ENCODE measurements at places on chromosomes 4 and X. TPM values are rescaled to one million over a fixed set of nuclear protein-coding genes. Genes with fewer than 3 reads are reported as not detected.
A peak's percentile ranks its signal among the peaks of the same experiment; 100 is the strongest.

- no peak for DNase-seq
Measured at GRCh38 chr4:4848540-4848939, 10.9 kb upstream of the MSX1 start.

DNA sequence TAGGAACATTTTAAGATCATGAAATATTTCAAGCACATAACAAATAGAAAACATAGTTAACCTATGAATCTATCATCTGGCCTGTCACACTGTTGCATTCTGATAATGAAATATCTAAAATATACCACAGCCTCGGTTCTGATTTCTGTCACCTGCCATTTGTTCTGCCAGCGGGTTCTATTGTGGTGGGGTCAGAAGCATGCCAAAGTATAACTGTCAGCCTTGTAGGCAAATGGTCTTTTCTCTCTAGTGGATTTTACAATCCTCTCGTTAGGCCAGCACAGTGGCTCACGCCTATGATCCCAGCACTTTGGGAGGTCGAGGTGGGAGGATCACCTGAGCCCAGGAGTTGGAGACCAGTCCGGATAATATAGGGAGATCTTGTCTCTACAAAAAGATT lies 47.9 kb downstream of the HTRA3 start:
- DNase-seq = no peak

GRCh38 chr4:79288185-79288584 lies 37.7 kb downstream of the NAA11 start:
- no peak for DNase-seq

DNA sequence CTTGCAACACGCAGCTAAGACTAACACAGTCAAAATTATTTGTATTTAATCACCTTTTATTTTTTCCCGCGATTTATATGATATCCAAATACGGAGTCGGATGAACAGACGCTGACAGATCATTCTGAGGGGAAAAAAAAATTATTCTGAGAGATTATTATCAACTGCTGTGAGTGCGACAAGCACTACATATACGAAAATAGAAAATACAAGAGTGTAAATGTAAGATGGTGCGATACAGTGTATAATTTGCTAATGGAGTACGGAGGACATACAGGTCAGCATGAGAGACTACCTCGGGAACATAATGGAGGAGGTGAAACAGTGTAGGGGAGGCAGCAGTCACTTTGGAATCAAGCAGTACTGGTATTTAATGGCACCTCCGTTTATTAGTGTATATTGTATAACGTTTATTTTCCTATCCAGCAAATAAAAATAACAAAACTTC lies 2.8 kb upstream of the LIN54 start:
- DNase-seq = no peak

DNA sequence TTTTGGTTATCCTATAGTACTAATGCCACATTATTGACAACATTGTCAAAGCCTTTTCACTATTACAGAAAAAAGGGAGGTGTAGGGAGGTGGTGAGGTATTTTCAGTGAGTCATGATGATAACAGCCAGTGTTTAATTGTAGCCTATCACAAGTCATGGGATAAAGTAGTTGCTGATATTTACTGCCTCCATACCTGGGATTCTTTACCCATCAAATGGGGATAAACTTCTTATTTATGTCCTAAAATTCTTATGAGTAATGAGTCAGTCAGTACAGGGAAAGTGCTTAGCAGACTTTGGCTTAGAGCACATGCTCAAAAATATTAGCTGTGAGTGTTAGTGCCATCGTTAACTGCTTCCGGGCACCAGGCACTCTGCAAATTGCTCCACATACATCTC lies 25.7 kb downstream of the ADGRG2 start:
- no peak for DNase-seq

- no peak for DNase-seq
Measured at GRCh38 chr4:78325271-78326157, 226.1 kb upstream of the ANXA3 start.

GRCh38 chr4:70533211-70533610 lies 14.8 kb downstream of the AMTN start:
- no peak for DNase-seq

GRCh38 chr4:110615353-110616237 lies 7.3 kb downstream of the PITX2 start:
- no peak for DNase-seq

DNA sequence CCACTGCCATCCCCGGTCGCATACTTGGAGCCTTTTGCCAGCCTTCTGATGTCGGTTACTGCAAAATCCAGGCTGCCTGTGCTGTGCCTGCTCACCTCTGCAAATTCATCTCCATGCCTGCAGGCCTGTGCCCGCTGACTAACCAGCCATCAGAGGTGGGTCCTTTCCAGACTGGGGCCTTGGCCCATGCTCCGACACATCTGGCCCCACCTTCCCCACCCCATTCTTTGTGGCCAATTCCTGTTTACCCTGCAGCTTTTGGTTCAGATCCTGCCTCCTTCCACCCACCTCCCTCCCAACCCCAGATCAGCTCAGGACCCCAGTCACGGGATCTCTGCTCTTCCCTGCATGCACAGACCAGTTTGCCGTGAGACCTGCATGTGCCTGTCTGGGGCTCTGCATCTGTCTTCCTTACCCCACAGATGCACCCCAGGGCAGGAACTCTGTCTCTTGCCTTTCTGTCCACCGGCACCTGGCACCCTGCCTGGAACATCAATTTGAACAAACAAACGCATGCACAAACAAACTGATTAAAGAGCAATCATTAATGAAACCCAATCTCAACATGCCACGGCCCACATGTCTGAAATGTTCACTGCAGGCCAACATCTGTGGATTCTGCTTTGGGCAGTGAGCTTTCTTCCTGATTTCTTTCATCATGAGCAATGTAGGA lies 112.8 kb upstream of the PSAPL1 start:
- DNase-seq = no peak

DNA sequence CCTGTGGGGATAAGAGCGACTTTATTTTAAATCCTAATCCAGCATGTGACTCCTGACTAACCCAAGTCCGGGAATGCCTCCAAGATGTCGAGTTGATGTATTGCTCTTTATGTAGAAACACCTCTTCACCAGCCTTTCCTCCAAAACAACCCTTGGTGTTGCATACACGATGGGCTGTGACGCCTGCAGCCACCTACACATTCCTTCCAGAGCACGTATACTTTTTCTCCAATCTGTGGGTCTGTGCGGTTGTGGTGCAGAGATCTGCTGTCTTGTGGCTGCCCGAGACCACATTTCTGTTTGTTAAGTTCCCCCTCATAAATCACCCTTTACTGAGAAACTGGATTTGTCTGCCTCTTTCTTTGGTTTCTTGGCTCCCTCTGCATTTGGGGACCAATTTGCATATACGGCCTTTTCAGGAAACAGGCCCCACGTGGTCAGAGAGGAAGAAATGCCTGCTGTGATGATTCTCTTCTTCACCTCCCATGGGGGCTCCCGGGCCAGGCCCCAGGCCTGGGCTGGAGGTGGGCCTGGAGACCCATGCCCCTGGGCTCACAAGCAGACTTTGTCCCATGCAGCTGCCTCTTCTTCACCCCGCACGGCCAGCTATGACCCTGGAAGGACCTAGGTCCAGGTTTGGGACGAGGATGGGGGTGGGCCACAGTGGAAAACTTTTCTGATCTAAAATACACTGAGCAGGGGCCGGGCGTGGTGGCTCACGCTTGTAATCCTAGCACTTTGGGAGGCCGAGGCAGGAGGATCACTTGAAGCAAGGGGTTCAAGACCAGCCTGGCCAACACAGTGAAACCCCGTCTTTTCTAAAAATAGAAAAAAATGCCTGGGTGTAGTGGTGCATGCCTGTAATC lies 21.4 kb upstream of the AFAP1 start:
- peak; percentile 78 for DNase-seq

- no peak for DNase-seq
Measured at GRCh38 chrX:69618803-69619202, 2.9 kb downstream of the EDA start.

GRCh38 chrX:5155301-5155700 lies 1073.4 kb downstream of the NLGN4X start:
- DNase-seq = no peak

GRCh38 chr4:185341377-185341776 lies 54.3 kb downstream of the LRP2BP start:
- no peak for DNase-seq

DNA sequence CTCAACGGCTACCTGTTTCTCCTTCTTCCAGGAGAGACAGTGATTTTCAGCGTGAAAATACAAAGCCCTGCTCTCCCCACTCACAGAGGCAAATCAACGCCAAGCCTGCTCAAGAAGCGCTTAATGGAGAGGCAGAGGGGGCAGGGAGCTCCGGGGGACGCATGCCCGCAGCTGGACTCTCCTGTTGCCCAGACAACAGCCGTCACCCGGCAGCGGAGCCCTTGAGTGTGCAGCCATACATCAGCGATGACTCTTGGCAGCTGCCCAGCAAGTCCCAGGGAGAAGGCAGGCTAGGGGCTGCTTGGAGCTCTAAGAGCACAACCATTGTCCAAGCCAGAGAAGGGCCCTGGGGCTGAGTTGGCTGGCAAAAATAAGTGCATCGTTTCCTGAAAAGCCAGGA lies 71.0 kb upstream of the AFAP1 start:
- DNase-seq = no peak

GRCh38 chr4:184932343-184932742 lies 85.9 kb upstream of the HELT start:
- DNase-seq = no peak

GRCh38 chr4:105520819-105521790 lies 31.3 kb upstream of the ARHGEF38 start:
- no peak for DNase-seq

- DNase-seq = no peak
Measured at GRCh38 chrX:136034668-136035067, 49.4 kb downstream of the SLC9A6 start.

GRCh38 chr4:61212788-61213187 lies 12.7 kb downstream of the ADGRL3 start:
- no peak for DNase-seq

DNA sequence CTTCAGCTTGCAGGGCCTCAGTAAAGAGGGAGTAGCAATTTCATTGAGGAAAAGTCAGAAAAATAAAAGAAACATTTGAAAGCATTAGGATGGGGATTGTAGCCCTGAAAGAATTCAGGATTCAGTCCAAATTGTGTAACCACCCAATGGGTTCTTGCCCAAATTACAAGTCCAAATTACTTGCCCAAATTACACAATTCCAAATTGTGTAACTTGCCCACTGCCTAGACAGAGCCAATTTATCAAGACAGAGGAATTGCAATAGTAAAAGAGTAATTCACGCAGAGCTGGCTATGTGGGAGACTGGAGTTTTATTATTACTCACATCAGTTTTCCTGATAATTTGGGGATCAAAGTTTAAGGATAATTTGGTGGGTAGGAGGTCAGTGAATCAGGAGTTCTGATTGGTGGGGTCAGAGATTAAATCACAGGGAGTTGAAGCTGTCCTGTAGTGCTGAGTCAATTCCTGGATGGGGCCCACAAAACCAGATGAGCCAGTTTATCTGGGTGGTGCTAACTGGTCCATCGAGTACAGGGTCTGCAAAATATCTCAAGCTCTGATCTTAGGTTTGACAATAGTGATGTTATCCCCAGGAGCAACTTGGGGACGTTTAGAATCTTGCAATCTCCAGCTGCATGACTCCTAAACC lies 18.1 kb upstream of the PAGE5 start:
- no peak for DNase-seq

Gene ENAM
- total RNA-seq = not detected

Gene EPGN
- not detected for total RNA-seq

Gene NAP1L2
- 10.4 TPM for total RNA-seq

Gene TLR2
- total RNA-seq = 1.3 TPM

Gene TEC
- total RNA-seq = 6.8 TPM

Gene DCAF12L1
- total RNA-seq = not detected
